Activated naive CD4-positive, alpha-beta T cell treated with anti-CD3 and anti-CD28 coated beads, Interleukin-2, amount 50 U/mL, for 16 hours (primary cell): ENCODE measurements at places on chromosomes 5 and 9.

DNA sequence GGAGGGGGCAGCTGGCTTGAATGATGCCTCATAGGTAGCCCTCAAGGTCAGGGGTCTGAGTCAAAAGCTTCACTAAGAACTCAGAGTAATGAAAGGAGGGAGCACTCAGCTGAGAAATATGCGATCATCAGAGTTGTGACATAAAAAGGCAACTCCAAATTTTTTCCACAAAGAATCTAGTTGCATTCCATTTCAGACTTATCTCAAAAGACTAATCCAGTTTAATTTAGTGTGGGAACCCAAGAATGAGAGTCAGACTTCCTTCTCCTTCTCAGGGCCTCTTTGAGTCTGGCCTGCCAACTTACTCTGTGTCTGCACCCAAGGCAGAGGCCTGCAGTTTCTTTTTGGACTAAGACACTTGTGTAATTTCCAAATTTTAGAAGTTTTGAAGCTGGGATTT lies 34.7 kb downstream of the GABRP start:
- DNase-seq: no peak

- DNase-seq: no peak
These were observed 165.2 kb downstream of the PDE4D start for GRCh38 chr5:59728356-59728755.

- DNase-seq: no peak
These were observed 36.0 kb downstream of the RCL1 start for GRCh38 chr9:4828761-4829160.

- no peak for DNase-seq
These were observed 61.6 kb downstream of the COL27A1 start for GRCh38 chr9:114216976-114217375.

GRCh38 chr5:60701321-60701968 lies 1.5 kb upstream of the DEPDC1B start:
- DNase-seq: no peak

DNA sequence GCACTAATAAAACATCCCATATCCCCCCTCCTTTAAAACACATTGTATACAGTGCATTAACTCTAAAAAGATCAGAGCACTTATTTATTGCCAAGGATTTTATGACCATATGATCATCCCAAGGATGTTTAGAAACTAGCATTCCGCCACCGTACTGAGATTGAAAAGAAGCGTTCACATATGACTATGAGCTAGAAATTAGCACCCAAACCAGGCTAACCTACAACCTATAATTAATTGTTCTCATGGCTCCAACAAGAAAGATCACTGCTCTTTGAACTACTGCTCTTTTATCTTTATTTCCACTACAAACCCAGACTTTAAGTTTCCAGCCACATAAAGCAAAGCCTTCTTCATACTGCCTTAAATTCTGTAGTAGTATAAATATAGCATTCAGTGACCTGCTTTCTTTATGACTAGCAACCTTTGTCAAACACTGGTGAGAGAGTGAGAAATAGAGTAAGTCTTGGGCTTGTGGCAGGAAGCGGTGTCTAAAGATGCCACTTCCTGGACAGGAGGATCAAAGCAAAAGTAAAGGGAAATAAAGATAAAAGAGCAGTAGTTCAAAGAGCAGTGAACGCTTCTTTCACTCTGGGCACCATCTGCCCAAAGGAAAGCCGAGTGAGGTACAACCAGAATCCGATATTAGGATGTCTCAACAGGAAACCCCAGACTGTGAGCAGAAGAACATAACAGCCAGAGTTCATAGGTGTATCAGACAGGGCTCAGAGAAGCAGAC lies 151.1 kb upstream of the ERCC6L2 start:
- DNase-seq: peak; percentile 57

DNA sequence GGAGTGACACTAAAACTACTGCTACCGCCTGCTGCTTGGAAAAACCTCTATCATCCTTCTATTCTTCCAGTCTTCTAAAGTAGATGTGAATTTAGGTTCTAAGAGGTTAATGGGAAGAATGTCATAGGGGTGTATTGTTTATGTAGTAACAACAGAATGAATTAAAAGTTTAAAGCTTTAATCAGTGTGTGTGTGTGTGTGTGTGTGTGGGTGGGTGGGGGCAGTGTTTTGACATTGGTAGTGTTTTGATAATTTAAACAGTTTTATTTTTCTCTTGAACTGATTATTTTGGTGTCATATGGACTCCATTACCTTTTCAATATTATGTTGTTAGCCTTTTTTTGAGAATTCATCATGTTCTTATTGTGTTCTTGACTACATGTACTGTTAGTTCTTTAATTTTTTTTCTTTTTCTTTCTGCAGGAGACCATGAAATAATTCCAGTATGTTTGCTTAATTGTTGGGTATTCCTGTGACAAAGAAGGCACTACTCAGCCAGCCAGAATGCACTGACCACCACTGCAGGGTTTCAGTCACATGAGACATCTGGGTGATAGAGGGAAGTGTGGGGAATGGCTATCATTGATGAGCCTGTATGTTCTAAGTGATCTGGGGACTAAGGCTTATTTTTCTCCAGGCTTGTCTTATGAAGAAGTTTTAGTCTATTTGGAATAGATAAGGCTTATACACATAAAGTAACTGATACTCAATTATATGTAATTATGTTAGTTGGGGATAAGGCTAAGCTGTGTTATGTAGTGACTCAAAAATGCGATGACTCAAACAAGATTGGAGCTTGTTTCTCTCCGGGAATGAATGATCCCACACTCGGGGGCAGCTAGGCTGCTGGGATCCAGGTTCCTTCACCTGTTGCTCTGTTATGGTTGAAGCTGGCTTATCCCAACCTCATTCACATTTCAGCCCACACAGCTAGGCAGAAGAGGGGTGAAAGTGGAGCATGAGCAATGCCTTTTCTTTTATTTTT lies 50.2 kb upstream of the ACTBL2 start:
- DNase-seq: no peak

- DNase-seq: no peak
These were observed 343.1 kb downstream of the OSTF1 start for GRCh38 chr9:75431375-75431774.

DNA sequence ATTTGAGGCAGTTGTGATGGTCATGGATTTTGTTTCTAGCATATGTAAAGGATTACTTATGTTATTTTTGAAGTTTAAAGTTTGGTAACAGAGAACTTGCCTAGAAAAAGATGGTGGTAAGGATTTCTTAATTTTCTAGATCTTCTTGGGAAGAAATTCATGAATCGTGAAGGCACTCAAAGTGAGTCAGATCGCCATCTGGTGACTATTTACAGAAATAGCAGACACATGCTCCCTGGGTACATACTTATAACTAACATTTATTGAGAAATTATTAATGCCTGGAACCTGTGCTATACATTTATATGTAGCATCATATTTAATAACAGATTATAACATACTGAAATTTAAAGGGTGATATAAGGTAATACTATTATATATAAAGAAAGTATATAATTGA lies 299.7 kb downstream of the IZUMO3 start:
- no peak for DNase-seq

GRCh38 chr5:124652514-124652819 lies 94.0 kb downstream of the ZNF608 start:
- DNase-seq: no peak

DNA sequence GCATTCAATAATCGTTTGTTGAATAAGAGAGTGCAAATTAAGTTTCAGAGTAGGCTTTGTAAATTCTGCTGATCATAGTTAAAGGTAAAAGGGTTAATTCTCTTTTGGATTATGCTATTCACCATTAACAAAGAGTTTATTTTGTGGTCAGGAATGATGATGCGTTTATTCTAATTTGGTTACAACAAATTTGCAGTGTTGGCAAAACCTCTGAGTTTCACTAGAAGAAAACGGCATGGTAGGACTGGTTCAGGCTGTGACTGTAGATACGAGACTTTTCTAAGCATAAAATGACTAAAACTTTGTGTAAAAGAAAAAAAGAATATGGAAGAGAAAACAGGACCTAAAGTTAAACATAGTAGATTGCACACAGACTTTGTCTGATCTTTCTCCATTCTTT lies 234.7 kb downstream of the TLR4 start:
- DNase-seq: no peak

GRCh38 chr9:135104761-135105160 lies 17.3 kb downstream of the OLFM1 start:
- DNase-seq: no peak

GRCh38 chr5:119341452-119342349 lies 14.1 kb upstream of the TNFAIP8 start:
- no peak for DNase-seq

DNA sequence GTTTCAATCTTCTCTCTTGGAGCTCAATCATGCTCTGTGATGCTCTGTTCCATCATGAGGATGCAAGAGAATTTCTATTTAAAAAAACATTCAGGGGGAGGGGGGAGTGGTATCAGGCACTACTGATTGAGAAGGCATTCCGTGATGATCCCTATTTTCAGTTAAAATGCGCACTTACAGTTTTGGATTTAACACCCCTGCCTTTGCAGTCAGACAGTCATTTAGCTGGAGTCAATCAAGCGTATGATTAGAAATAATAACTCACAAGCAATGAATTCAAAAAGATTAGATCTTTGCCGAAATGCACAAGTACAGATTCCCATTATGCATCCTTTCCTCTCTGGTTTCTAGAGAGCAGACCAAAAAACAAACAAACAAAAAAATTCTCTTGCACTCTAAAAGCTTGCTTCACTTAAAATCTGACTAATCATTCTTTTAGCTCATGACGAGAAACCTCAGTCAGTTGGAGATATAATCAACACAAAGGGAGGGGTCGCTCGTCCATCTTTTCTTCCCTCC lies 55.4 kb downstream of the EFNA5 start:
- no peak for DNase-seq

DNA sequence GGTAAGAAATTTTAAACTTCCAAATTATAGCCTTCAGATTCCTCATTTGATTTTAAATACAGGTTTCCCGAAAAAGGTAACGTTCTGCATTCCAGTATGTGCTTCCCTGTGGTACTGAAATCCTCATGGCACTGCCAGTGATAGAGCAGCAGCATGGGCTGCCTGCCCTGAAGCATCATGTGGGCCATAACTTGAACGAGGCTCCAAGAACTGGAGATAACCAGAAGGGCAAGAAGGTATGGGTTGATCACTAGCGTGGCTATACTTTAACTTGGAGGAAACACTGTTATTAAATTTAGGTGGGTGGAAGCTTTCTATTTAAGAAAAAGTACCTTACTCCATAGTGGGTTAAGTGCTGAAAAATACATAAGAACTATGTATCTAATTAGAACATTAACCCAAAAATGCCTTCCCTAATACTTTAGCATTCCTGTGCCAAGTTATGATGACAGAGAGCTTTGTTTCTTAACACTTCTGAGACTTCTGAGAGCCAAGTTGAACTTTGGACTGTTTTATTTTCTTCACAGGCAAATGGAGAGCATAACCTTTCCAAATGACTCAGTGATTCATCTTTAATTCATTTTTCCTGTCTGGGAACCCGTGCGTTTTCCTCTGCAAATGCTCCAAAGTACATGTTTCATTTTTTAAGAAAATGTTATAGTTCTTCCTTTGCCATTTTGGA lies 191.5 kb upstream of the GNA14 start:
- DNase-seq: no peak

DNA sequence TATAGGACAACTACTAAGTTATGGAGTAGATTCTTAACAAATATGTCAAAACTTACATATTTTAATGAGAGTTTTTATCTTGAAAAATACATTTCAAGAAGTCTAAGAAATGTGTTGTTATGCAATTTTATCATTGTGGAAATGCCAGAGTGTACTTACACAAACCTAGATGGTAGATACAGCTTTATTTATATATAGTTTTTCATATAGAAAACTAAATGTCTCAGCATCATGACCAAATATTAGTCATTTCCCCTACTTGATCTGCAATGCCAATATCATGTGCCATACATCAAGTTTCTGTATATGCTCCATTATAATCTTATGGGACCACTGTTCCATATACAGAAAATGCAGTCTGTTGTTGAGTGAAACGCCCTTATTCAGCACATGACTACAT lies 28.7 kb downstream of the CAST start:
- no peak for DNase-seq

- no peak for DNase-seq
These were observed 274.1 kb downstream of the DENND1A start for GRCh38 chr9:123655681-123656423.

- DNase-seq: no peak
These were observed 8.2 kb upstream of the FAM151B start for GRCh38 chr5:80479713-80480112.

GRCh38 chr9:33306037-33306436 lies 15.7 kb downstream of the NFX1 start:
- no peak for DNase-seq

GRCh38 chr9:31820426-31820825 lies 564.0 kb upstream of the ACO1 start:
- DNase-seq: no peak

DNA sequence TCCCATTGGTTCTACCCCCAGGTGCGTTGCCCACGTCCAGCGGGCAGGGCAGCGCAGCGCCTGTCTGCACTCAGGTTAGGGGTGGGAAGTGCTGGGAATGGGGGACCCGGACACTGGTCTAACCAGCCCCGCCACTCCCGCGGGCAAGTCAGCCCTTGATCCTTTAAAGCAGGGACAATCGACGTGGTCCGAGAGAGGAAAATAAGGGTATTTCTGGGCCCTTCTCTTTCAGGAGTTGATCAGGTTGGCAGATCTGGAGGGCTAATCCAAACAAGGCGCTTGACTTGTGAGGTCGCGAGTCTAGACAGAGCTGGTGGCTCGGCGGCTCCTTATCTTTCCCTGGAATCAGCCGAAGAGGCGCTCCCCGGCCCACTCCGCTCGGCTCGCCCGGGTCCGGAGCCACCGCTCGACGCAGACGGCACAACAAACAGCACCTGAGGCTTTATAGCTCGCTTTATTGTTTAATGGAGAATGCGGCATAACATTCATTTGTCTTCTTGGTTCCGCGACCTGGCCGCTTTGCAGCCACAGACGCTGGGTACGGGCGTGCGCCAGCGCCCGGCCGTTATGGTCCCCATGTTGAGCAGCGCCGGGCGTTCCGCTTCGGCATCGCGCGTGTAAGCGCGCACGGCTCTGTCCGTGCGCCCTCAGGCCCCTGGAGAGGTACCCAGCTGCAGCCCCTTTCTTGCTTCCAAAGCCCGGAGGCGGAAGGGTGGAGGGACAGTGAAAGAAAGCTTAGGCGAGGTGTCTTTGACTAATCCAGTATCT lies 15.8 kb downstream of the ISL1 start:
- DNase-seq: no peak

DNA sequence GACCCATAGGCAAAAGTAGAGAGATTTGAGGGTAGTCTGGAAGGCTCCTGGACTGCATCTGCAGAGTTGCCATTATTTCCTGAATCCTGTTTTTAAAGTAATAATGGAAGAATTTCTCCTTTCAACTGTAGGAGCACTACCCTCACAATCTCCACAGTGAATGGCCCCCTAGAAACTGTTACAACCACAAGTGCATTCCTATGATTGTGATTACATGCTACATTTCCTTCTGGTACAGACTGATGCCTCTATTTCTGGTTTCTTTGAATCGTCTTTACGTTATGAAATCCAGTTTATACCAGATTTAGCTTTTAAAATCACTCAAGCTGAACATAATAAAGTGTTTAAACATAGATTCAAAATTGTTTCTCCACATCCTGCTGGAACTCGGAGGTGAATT lies 49.4 kb downstream of the FRMPD1 start:
- DNase-seq: no peak
